Pancreas (tissue), 10 donors: ENCODE measurements at places on chromosomes 11 and 22. TPM values are rescaled to one million over a fixed set of nuclear protein-coding genes. Genes with fewer than 3 reads are reported as not detected.

Gene OR52I2
- total RNA-seq, result not detected

Gene HORMAD2
- total RNA-seq, result not detected

Gene PIH1D2
- 0.98 TPM for total RNA-seq

Gene OSM
- not detected for total RNA-seq

Gene OR51I1
- total RNA-seq, result not detected

Gene DERL3
- total RNA-seq, result 13.0 TPM

Gene TUG1
- total RNA-seq, result 20.6 TPM

Gene HYLS1
- 1.5 TPM for total RNA-seq

Gene CHRNA10
- total RNA-seq, result 0.70 TPM
